GM23248 (cell line): ENCODE measurements at places on chromosomes 4 and X.
A peak's percentile ranks its signal among the peaks of the same experiment; 100 is the strongest.

GRCh38 chr4:123649645-123650391 is 253.2 kb downstream of the SPRY1 start:
- H3K27me3 ChIP-seq: no peaks in the 10 kb centered on the region
- H3K27ac ChIP-seq: peak overlapping the region; percentile 47
- H3K4me1 ChIP-seq: peaks cover 17% of the 10 kb centered on the region
- DNase-seq: peak; percentile 76
- no peaks in the 10 kb centered on the region for H3K36me3 ChIP-seq

DNA sequence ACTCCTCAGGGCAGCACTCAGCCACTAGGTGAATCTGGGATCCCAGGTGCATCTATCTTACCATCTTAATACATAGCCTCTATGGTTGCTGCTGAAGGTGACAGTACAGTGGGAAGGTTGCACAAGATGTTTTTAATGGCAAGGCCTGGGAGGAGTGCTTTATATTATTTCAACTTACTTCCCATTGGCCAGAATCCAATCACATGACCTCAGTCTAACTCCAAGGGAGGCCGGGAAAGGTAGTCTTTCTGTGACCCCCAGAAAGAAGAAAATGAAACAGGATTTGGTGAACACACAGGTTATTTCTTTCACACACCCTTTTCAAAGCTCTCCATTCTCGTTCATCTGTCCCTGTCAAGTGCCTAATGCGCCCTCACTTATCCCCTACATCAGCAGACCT is 189.1 kb upstream of the ATP6AP2 start:
- H3K4me3 ChIP-seq: no peak overlapping the region
- H3K36me3 ChIP-seq: no peaks in the 10 kb centered on the region
- H3K27ac ChIP-seq: no peak overlapping the region
- DNase-seq: no peak

DNA sequence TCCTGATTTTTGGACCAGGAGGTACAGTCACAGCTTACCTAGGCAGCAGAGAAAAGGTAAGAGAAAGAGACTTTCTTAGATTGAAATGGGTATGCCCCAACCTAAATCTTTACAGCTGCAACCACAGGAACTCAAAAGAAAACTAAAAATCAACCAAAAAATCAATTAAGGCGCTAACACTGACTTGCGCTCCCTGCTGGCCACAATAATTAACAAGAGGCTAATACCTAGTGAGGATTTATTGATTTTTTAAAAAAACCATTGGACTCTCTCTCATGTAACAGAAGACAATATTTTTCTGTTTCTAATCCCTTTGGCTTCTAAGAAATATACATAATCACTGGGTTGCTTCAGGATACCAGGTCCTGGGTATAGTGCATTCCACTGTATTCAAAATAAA is 153.9 kb upstream of the TENM3 start:
- no peaks in the 10 kb centered on the region for H3K27me3 ChIP-seq
- H3K4me1 ChIP-seq: no peaks in the 10 kb centered on the region
- no peak overlapping the region for H3K27ac ChIP-seq
- H3K36me3 ChIP-seq: no peaks in the 10 kb centered on the region
- peak; percentile 30 for DNase-seq
- H3K4me3 ChIP-seq: no peak overlapping the region

DNA sequence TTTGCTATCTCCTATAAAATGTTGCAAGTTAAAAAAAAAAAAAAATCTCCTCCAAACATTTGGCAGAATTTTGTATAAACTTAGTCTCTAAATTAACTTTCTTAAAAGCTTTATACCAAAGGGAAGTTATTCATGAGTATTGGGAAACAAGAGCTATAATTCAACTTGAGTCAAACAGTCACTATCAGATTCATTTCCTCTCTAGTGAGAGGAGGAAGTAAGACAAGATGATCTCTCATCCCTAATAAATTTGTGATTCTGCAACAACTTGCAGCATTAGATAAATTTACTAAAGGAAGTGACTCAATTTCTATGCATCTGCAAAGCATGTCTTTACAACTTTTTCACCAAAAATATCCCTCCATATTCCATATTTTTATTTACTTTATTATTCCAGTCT is 135.4 kb upstream of the GNPDA2 start:
- H3K27ac ChIP-seq: no peak overlapping the region
- no peaks in the 10 kb centered on the region; the same call in 1 of the 2 replicates for H3K4me1 ChIP-seq
- no peak for DNase-seq

DNA sequence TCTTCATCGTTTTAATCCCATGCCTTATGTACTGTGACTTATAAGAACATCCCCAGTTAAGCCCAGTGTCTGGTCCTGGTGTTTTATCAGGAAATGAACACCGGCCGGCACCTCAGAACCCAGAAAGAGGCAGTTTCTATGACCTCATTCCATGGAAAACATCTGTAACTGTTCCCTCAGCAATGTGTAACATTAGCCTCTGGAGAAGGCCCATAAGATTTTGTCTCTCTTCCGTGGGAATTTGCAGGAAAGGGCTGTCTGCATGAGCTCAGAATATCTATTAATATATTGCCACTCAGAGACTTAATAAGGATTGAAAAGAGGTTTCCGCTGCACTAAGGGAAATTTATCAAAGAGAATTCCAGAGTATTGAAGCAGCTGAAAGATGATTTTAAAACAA is 3.1 kb upstream of the TCEANC start:
- H3K27me3 ChIP-seq: no peaks in the 10 kb centered on the region
- H3K4me3 ChIP-seq: no peak overlapping the region
- H3K36me3 ChIP-seq: no peaks in the 10 kb centered on the region
- peak overlapping the region; percentile 61 for H3K27ac ChIP-seq
- peaks cover 19% of the 10 kb centered on the region; the same call in 1 of the 2 replicates for H3K4me1 ChIP-seq

- H3K36me3 ChIP-seq: no peaks in the 10 kb centered on the region
- DNase-seq: no peak
- no peaks in the 10 kb centered on the region for H3K27me3 ChIP-seq
- H3K4me3 ChIP-seq: no peak overlapping the region
- H3K4me1 ChIP-seq: no peaks in the 10 kb centered on the region
- no peak overlapping the region for H3K27ac ChIP-seq
Observed at GRCh38 chr4:154939851-154940250, 158.8 kb downstream of the RBM46 start.

GRCh38 chr4:32032136-32032672 is 1312.0 kb downstream of the PCDH7 start:
- H3K27ac ChIP-seq: no peak overlapping the region
- H3K36me3 ChIP-seq: no peaks in the 10 kb centered on the region
- no peaks in the 10 kb centered on the region for H3K27me3 ChIP-seq
- no peak overlapping the region for H3K4me3 ChIP-seq
- no peaks in the 10 kb centered on the region for H3K4me1 ChIP-seq
- no peak for DNase-seq

DNA sequence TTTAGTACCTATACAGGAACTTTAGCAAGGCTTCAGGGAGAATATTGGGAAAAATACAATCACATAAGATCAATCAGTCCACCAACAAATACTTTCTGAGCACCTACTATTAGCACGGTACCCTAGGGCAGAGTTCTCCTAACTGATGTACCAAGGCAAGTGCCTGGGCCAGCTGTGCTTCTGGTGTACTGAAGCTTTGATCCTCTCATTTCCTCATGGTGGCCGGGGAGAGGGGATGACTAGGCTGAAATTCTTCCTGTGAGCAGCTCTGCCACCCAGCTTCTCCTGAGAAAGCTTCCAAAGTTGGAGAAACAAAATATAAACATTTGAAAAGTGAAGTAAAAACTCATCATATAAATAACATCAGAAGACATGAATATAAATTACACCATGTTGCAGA is 49.3 kb upstream of the ATOH1 start:
- H3K27me3 ChIP-seq: 0 out of 2 replicates have a peak, but pooled peaks cover 4% of the 10 kb centered on the region
- H3K4me1 ChIP-seq: no peaks in the 10 kb centered on the region
- no peak overlapping the region for H3K4me3 ChIP-seq
- H3K36me3 ChIP-seq: no peaks in the 10 kb centered on the region
- H3K27ac ChIP-seq: no peak overlapping the region

GRCh38 chr4:41647383-41647782 is 101.1 kb downstream of the PHOX2B start:
- H3K4me1 ChIP-seq: 0 out of 2 replicates have a peak, but pooled peaks cover 2% of the 10 kb centered on the region
- no peak overlapping the region for H3K27ac ChIP-seq
- H3K36me3 ChIP-seq: no peaks in the 10 kb centered on the region
- H3K4me3 ChIP-seq: no peak overlapping the region
- DNase-seq: no peak

DNA sequence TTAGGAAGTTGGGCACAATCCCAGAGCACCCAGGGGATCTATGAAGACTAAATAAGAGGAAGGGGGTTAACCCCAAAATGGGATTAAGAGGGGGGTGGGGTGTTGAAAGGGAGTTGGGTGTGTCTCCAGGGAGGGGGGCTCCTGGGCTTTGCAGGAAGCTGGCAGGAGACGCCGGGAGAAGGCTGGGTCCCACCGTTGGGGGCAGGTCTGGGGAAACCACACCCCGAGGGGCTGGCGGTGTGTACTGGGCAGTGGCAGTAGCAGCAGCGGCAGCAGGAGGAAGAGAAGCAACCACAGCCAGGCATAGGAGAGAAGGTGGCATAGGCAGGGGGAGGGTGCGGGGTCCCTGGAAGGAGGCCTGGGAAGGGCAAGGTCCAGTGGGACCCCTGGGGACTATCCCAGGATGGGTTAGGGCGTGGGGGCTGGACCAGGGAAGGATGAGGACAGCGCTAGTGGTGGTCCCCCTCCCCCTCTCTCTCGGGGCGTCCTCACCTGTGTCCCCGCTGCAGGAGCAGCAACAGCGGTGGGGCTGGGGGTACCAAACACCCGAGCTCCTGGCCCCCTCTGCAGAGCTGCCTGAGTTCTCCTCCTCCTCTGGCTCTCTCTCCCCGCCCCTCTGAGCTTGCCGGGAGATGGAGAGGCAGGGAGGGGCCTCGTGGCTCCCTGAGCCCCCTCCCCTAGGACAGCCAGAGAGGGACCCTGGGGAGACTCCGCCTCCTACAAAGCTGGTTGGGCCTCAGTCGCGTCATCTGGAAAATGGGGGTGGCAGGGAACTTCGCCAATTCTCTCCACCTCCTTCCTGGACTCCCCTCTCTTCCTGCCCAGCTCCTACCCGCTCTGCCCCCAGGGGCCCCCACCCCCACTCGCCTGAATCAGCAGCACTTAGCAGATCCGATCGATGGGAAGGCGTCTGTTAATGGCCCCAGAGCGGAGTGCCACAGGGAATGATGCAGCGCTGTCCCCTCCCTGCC is at the start of gene KCND1:
KCND1 (minus strand) TSS at position 596 of the 971 bp plus-strand sequence. CDS start 1,573 bp downstream, outside the sequence.
- H3K36me3 ChIP-seq: no peaks in the 10 kb centered on the region
- peak within 1 kb of the TSS; percentile 64 for H3K4me3 ChIP-seq
- DNase-seq: peak; percentile 47

- no peak overlapping the region for H3K4me3 ChIP-seq
- DNase-seq: no peak
- H3K27ac ChIP-seq: no peak overlapping the region
- H3K36me3 ChIP-seq: no peaks in the 10 kb centered on the region
- H3K27me3 ChIP-seq: no peaks in the 10 kb centered on the region
- H3K4me1 ChIP-seq: no peaks in the 10 kb centered on the region
Observed at GRCh38 chrX:36577006-36577405, 431.2 kb upstream of the FAM47C start.

- H3K4me3 ChIP-seq: no peak overlapping the region
- no peaks in the 10 kb centered on the region for H3K4me1 ChIP-seq
- no peak overlapping the region for H3K27ac ChIP-seq
- H3K27me3 ChIP-seq: no peaks in the 10 kb centered on the region
- DNase-seq: no peak
- H3K36me3 ChIP-seq: no peaks in the 10 kb centered on the region
Observed at GRCh38 chr4:144338148-144338547, 197.6 kb upstream of the GYPA start.

DNA sequence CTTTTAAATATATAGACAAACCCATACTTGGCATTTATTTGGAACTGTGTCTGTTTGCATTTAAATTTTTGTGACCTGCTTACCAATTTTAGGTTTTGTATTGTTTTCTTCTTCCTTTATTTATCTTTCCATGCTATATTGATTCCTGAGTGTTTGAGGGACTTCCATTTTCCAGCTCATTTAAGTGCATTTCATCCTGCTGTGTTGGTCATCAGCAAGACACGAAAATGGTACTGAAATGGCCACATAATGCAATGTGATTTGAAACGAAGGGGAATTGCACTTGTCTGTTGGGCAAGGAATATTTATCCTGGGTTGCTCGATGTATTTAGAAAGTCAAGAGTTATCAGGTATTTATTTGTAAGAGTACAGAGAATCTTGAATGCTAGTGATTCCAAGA is 524.3 kb upstream of the MAGEB2 start:
- no peak for DNase-seq
- no peaks in the 10 kb centered on the region for H3K27me3 ChIP-seq
- H3K36me3 ChIP-seq: no peaks in the 10 kb centered on the region
- no peak overlapping the region for H3K4me3 ChIP-seq
- no peak overlapping the region for H3K27ac ChIP-seq

- no peaks in the 10 kb centered on the region for H3K27me3 ChIP-seq
- no peaks in the 10 kb centered on the region for H3K4me1 ChIP-seq
- H3K4me3 ChIP-seq: no peak overlapping the region
- no peak overlapping the region for H3K27ac ChIP-seq
- DNase-seq: peak; percentile 67
- H3K36me3 ChIP-seq: no peaks in the 10 kb centered on the region
Observed at GRCh38 chrX:130393451-130394074, 8.1 kb upstream of the GPR119 start.

GRCh38 chr4:825063-825970 is 612 bp downstream of the CPLX1 start:
- H3K36me3 ChIP-seq: no peaks in the 10 kb centered on the region
- H3K4me1 ChIP-seq: no peaks in the 10 kb centered on the region
- DNase-seq: peak; percentile 43
- no peak overlapping the region for H3K27ac ChIP-seq
- peak overlapping the region; percentile 52 for H3K4me3 ChIP-seq

DNA sequence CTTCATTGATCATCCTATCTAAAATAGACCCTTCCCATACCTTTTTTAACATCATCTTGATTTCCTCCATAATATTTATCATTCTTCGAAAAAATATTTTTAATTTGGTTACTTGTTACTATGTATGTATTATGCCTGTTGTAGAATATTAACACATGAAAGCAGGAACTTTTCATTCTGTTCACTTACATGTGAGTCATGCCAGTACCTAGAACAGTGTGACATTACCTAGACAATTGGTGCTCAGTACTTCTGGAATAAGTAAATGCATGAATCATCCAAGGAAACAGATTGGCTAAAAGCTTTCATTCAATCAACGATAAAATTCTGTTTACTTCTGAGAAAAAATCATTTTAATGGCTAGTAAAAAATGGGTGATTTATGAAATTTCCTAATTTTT is 76.4 kb downstream of the CXXC4 start:
- no peak overlapping the region for H3K27ac ChIP-seq
- no peak for DNase-seq
- H3K4me1 ChIP-seq: no peaks in the 10 kb centered on the region

DNA sequence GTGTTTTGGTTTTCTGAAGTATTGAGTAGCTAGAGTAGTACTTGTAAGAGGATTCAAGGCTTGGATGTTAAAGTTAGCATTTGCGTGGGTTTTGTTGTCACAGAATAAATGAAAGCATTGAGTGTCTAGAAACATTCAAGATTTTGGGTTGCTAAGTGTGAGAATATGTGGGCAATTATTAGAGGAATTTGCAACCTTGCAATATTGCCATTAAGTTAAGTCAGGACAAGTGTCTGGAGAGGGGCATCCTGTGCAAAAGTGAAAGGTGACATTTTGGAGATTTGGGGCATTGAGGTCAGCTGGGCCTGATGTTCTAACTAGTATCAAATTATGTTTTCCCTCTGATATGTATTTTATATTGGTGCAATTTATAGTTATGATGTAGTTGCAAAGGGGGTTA is 533.9 kb upstream of the GRID2 start:
- no peaks in the 10 kb centered on the region for H3K27me3 ChIP-seq
- no peaks in the 10 kb centered on the region for H3K36me3 ChIP-seq
- no peaks in the 10 kb centered on the region for H3K4me1 ChIP-seq
- no peak for DNase-seq
